ENCODE measurements at places on chromosomes 11 and 22.

DNA sequence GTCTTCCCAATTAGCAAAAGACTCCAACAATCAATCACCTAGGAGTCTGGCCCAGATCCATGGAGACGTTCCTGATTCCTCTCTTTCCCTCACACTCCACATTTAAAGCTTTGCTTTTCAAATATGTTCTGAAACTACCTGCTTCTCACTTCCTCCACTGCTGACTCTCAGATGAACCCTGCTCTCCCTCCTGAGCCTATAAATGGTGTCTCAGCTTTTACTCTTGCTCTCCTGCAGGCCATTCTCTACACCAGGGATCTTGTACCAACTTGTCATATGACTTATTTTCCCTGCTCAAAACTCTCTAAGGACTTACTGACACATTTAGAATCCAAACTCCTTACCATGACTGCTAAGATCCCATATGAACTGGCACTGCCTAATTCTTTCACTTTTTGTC lies 138.4 kb upstream of the DDI1 start:
- DNase-seq, result no peak

DNA sequence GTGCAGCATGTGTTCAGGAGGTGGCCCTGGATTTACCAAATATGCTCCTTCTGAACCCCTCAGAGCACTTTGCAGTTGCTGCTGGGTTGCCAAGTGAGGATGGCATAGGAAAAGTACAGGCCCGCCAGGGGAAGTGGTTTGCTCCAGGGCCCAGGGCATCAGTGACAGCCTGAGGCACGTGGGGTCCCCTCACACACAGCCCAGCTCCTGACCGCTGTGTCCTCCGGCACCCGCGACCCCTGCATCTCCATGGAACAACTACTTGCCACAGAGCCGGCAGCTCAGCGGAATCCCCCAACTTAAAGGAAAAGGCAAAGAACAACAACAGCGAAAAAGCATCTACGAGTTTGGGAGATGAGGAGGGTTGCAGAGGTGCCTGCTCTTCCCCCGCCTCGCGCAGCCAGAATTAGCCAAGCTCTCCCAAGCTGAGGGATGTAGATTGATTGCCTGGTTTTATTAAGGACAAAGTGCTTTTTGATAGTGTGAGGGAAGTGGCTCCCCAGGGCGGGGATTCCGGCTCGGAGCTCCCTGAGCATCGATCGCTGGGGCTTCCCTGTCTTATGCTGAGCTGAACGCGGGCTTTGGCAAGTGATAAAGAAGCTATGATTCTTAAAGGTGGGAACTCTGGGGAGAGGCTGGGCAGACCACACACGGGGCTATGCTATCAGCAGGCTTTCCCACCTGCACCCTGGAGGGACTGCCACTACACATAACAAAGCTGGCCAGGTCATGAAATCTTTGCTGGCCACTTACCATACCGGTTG lies 174.5 kb downstream of the CEP164 start:
- no peak for DNase-seq

DNA sequence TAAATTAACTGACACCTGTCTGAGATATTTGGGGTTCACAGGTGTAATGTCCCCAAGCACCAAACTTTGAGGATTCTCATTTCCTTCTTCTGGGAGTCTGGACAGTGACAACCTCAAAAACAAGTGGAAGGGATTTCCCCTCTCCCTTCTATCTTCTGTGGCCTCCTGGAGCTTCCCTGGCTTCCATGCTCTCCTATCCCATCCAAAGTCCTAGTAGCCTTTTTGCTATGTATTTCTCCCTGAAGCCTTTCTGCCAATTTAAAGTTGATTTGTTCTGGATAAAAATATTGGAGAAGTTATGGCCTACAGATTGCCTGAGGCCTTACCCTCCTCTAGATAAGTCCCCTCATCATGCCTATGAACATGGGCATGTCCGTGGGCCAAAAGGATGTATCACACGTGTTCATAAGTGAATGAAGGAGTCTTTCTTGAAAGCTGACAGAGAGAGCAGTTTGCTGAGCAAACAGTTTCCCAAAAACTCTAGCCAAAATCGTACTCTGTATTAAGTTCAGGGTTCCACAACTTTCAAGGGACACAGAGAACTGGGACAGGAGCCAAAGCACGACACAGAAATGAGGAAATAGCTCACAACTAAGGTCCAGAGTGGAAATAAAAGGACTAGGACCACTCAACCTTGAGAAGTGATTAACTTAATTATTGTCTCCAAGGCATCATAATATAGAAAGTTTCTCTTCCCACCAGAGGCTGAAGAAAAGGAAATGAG lies 6.7 kb downstream of the HEPACAM start:
- DNase-seq, result no peak

- no peak for DNase-seq
Observed at GRCh38 chr11:1959786-1960185, 12.7 kb downstream of the MRPL23 start.

GRCh38 chr11:47577460-47578041 lies 1.2 kb downstream of the KBTBD4 start:
- DNase-seq, result no peak

GRCh38 chr11:102485095-102485722 lies 32.6 kb upstream of the TMEM123 start:
- no peak for DNase-seq

GRCh38 chr22:30047364-30047738 lies 32.9 kb upstream of the HORMAD2 start:
- DNase-seq, result peak; percentile 59

GRCh38 chr22:41873391-41873790 lies 40.5 kb downstream of the SREBF2 start:
- DNase-seq, result peak; percentile 44

- no peak for DNase-seq
Observed at GRCh38 chr22:24437741-24438328, 10.4 kb downstream of the ADORA2A start.

DNA sequence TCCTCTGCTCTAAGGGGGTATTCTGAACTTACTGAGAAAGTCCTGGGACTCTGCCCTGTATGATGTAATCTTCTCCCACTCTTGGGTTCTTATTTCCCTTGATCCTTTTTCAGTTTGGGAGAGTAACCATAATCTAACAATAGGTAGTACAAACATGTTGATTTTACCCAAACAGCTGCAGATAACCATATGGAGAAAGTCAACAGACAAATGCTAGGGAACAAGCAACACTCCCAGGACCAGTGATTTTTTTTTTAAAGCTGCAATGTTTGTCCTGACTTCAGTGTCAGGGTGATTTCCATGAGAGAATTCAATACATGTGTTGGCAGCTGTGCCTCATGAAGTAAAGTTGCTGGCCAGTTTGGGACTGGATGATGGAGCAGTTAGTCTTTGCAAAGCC lies 156.5 kb downstream of the FCHSD2 start:
- no peak for DNase-seq

DNA sequence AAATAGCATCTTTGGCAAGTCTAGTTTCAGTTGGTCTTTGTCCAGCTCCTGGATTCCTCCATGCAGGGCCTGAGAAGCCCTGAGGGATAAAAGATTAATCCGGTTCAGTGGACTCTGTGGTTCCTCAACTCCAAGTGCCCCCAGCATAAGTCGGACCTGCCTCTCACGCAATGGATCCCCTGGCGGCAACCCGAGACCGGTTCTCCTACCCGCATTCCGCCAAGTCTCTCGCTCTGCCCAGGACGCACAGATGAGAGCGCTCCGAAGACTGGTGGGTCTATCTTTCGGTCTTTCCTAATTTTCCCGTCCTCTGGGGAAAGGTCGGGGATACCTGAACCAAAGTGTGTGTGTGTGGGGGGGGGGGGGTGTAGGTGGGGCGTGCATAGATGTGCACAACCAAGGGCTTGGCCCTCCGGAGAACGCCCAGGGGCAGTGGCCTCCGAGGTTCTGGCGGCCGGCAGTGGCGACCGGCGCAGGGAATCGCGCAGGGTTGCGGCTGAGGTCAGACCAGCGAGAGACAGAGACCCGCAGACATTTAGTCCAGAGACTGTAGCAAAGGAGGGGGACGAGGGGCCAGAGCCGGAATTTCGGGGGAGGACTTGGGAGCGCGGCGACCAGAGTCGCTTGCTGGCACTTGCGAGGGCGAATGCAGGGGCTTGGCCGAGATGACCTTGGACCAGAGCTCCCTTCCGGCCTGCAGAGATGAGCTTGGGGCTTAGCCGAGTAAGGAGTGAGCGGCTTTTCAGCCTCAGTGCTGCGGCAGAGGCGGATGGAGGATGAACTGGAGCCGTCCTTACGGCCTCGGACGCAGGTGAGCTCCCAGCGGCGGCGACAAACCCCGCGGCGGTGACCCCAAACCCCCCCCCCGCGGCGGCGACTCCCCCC lies 712 bp upstream of the SLC2A11 start:
- peak; percentile 17 for DNase-seq

DNA sequence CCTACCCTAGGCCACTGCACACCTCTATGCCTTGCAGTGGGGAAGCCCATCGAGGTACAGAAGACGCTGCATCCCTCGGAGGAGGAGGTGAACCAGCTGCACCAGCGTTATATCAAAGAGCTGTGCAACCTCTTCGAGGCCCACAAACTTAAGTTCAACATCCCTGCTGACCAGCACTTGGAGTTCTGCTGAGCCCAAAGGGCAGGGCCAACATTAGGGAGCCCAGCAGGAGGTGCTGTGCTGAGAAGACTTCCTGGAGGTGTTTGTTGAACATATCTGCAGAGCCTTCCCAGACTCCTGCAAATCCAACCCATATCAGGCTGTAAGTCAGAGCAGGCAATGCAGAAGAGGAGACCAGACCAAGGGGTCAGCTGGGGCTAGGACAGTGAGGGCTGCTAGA lies 13.5 kb downstream of the MOGAT2 start:
- no peak for DNase-seq

DNA sequence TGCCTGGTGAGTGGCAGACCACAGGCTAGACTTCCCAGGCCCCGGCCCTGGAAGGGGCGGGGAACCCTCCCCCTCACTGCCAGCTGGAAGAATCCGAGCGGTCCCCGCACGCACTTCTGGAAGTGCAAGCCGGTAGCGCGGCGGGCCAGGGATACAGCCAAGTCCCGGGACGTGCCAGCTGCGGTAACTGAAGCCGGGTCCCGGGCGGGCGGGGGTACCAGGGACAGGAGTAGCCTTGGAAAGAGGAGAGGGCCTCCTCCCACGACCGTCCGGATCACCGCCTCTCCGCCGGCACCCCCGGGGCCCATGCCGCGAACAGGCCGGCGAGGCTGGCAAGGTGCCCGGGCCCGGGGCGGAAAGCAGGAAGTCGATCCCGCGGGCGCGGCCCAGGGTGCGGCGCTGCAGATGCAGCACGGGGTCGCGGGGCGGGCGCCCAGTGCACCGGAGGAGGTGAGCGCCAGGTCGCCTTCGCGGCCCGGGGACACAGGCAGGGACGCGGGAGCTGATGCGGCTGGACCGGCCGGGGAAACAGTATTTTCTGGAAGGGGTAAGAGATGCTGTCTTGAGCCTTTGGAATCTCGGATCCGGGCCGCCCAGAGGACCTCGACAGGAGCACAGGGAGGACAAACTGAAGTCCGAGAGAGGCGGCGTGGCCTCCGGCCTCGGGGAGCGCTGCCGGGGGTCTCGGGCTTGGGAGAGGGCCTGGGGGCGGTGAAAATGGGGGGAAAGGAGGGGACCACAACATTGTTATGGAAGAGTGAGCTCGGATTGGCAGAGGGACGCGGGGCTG lies 783 bp upstream of the SLC35C1 start:
- DNase-seq, result peak; percentile 60

GRCh38 chr22:49748514-49748913 lies 79.2 kb downstream of the BRD1 start:
- DNase-seq, result no peak

DNA sequence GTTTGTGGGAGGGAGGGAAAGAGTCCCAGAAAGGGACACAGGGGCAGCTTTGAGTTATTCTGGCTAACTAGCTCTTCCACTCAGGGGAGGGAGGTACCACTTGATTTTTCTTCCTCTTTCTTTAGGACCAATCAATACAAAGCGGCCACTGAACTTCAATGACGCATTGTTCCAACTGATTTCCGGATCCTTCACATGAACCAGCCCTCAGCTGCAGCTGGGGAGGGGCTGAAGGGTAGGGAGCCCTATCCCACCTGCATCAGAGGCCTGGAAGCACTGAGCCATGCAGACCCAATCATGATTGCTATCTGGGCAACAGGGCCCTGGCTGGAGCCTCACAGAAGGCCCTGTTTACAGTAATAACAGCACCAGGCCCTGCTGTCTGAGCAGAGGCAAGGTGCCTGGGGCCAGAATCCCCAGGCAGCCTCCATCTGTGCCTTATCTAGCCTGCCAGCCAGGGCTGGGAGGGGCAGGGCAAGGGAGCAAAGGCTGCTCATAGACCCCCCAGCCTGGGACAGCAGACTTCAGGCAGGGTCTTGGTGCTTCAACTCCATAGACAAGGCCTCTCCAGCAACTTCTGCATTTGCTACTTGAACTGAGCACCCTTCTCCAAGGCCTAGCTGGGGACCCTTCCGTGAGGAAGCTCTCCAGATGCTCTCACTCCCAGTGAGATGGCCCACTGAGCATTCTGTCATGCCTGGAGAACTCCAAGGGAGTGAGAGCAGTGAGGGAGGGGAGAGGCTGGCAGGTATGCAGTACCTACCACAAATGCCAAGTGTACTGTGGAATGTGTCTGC lies 22.5 kb downstream of the CLPB start:
- no peak for DNase-seq

GRCh38 chr22:23793326-23793725 lies 6.6 kb downstream of the SMARCB1 start:
- DNase-seq, result no peak

GRCh38 chr11:46484101-46484500 lies 92.5 kb upstream of the CHRM4 start:
- no peak for DNase-seq

- DNase-seq, result no peak
Observed at GRCh38 chr11:75475767-75476650, 43.0 kb upstream of the KLHL35 start.

DNA sequence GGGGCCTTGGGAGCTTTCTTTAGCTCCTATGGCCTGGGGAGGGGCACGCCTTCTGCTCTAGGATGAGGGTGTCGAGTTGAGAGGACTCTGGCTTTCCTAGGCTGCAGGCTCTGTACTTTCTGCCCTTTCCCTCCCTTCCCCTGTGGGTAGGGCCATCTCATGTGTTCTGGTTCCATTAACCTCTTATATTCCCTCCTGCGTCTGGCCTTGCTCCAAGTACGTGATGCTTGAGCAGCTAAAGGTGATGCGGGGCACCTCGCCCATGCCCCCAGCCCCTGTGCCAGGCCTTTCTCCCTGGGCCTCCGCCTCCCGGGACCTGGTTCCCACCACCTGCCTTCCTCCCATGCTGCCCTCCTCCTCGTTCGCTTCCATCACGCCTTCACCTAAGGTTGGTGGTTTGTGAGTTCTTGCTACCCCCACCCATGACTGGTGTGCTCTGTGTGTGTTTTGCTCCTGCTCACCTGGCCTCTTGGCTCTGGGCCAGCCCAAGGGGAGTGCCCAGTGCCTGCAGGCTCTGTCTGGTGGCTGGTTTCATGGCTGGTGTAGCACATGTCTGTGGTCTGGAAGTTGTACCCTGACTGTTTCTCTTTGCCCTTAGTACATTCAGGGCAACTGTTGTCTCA lies 34.1 kb downstream of the PHLDB1 start:
- no peak for DNase-seq

DNA sequence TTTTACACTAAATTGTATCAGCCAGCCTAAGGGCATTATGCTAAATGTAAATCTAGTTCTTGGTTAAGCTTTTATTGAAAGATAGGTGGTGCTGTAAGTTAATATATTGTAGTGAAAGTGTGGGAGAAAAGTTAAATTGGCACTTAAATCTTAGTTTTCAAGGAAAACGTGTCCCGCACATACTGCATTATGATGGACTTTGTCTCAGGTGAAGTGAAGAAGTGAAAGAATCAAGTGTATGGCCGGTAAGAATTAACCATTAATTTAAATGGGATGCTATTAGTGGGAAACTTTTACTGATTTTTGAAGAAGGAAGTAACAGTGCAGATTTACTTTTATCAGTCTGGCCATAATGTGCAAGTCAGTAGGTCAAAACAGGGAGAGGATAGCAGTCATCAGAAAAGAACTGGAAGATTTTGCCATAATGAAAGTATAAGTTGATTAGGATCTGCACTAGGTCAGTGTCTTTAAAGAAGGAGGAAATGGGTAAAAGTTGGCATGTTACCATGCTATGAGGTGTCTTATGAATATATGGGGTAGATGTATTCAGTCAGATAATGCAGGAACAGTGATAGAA lies 81.6 kb downstream of the PDHX start:
- DNase-seq, result peak; percentile 14
